ENCODE measurements at places on chromosomes 6 and 20. TPM values are rescaled to one million over a fixed set of nuclear protein-coding genes. Genes with fewer than 3 reads are reported as not detected.

SMIM8 gene
- 8.1 TPM for total RNA-seq

ID4 gene
- not detected for total RNA-seq

LY86 gene
- total RNA-seq, result 1.3 TPM

GRCh38 chr6:7148100-7148822 is 40.5 kb downstream of the RREB1 start:
- no peak for DNase-seq

AVP gene
- not detected for total RNA-seq

- peak; percentile 60 for DNase-seq
These were observed 75.5 kb downstream of the NOL4L start for GRCh38 chr20:32509639-32510066.

APOBEC2 gene
- total RNA-seq, result not detected

DNA sequence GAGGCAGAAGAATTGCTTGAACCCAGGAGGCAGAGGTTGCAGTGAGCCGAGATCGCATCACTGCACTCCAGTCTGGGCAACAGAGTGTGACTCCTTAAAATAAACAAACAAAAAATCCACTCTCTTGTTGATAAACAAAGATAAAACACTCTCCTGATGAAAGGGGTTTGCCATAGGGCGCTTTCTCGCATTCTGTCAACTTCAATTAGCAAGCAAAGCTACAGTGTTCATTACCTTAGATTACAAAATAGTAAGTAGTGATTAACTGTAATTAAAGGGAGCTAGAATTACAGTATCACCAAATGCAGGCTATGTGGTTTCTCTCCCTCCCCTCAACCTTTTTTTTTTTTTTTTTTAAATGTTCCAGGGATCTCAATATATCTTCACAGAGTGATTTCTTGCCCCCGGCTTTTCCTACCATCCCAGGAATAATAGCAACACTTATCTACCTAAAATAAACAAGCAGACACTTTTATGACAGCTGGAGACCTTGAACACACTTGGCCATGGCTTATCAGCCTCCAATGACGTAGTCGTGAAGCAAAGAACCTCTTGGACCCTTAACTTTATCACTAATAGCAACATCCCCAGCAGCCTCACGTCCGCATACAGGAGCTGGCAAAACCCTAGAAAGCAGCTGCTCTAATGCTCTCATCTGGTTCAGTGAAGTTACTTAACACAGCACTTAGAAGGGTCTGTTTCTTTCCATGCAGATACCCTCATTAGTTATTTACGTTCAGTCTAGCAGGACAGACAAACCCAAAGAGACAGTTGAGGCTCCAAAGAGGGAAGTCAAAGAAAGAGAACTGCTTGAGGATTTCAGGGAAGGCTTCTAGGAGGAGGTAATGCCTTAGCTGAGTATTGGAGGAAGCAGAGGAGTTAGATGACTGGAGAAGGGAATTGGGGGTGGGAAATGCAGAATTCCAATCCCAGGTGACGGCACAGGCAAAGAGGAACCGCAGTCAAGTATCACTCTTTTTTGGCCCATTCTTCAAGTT is 37.9 kb upstream of the NEDD9 start:
- no peak for DNase-seq

DNA sequence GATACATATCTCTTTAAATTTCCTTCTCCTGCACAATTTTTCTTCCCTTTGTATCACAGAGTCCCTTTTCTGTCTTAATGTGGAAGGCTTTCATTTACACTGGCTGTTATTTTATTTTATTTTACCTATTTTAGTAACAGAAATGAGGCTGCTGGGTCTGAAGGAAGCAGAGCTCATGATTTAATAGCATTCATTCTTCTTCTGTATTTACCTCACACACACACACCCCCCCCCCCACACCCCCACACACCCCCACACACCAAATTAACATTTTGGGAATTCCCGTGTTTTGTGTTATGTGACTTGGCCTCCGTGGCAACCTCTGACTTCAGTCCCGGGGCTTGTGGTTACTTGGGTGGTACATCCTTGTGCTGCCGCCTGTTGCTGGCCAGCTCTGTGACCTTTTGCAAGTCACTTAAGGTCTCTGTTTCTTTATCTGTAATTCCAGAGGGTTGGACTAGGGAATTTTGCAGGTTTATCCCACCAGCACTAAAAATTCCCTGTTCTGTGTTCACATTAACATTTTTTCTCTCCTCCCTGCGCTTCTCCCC is 108.8 kb downstream of the TIAM2 start:
- peak; percentile 25 for DNase-seq
